Activated T-helper 1 cell treated with anti-CD3 and anti-CD28 coated beads, Interleukin-2, amount 50 U/mL, for 16 hours (primary cell): ENCODE measurements at places on chromosomes 4 and X.

DNA sequence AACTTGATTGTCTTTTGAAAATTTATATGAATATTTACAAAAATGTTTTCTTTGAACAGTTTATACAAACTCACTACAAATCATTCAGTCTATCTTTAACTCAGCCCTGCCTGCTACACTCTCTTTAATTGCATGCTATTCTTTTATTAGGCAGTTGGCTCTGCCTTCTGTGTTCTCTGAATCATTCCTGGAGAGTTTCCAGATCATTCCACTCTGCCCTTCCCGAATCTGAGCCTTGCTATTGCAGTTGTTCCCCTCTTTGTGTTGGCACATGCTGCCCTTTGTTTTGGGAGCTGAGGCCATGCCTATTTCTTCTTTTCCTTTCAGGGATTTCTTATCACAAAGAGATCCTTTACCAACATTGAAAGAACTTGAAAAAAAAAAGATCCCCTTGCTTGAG, 8.7 kb upstream of the TECRL start:
- no peak for DNase-seq

GRCh38 chr4:83686166-83686565, 150.3 kb downstream of the GPAT3 start:
- DNase-seq, result no peak

- DNase-seq, result no peak
Observed at GRCh38 chrX:69618803-69619202, 2.9 kb downstream of the EDA start.

DNA sequence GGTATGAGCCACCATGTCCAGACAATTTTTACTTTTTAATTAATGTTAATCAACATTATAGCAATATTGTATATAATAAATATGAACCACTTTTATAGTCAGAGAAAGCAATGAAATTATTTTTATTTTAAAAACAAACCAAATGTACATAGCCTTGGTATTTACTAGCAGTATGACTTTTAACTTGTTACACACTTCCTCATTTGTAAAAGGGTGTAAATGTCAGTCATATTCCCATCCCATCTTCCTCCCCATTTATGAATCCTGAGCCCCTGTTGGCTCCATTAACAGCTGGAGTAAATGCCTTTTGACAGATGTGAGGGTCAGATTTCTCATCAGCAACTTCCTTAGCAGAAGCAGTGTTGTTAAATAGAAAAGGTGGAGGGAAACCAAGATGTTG, 179.6 kb upstream of the SPRY1 start:
- no peak for DNase-seq

- DNase-seq, result no peak
Observed at GRCh38 chr4:95439896-95440295, 108.9 kb downstream of the UNC5C start.

DNA sequence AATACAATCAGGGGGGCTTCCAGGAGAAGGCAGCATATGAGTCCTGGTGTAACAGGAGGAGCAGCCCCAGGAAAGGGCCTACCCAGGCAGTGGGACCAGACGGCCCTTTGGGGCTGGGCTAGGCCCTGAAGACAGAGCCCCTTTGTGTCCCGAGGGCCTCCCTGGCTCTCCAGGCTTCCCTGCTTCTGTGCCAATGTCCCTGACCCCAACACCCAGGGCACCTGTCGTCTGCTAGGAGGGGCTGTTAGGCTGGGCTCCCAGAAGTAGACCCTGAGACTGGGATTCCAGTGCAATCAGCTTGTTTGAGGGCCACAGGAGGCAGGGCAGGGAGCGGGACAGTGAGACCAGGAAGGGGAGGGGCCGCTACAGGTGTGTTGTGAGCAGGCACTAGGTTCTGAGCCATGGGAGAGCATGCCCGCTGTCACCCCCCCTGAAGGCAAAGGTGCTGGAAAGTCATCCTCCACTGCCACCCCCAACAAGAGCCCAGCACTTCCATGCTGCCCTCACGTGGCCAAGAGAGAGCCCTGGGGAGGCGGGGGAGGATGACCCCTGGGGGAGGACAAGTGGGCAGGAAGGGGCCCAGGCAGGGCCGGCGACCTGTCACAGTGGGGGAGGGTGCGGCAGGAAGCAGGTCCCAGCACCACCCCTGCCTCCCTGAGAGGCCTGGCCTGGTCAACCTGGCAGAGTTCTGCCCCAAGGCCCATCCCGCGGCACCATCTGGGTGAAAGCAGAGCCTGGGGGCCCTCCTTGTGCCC, 64.8 kb downstream of the ADRA2C start:
- no peak for DNase-seq

- no peak for DNase-seq
Observed at GRCh38 chrX:153441296-153441695, 4.6 kb downstream of the TREX2 start.

DNA sequence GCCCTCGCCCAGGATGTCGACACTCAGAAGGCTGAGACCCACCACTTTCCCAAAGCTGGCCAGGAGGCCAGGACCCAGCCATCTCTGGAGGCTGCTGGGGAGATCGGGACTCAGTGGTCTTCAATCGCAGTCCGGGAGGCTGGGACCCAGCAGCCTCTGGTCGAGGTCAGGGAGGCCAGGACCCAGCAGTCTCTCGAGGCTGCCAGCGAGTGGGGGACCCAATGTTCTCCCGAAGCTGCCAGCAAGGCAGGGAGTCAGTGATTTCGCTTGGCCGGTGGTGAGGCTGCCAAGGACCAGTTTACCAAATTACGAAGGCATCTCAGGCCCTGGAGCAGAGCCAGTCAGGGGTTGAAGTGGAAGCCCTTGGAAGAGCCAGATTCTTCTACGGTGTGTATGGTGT, 181.6 kb downstream of the NAF1 start:
- DNase-seq, result no peak

DNA sequence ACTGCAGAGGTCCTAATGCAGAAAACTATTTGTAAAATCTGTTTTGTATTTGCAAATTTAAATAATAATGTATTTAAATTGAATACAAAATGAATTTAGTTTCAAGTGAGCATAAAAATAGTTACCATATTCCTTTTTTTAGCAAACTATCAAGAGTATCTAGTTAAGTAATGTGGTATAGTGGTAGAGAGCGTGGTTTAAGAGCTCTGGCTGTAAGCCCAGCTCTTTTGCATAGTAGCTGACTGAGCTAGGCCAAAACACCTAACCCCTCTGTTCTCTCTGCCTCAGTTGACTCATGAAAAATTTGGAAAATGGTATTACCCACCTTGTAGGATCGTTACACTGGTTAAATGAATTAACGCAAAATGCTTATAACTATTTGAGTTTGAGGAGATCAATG, 18.1 kb upstream of the ADAD1 start:
- DNase-seq, result no peak

DNA sequence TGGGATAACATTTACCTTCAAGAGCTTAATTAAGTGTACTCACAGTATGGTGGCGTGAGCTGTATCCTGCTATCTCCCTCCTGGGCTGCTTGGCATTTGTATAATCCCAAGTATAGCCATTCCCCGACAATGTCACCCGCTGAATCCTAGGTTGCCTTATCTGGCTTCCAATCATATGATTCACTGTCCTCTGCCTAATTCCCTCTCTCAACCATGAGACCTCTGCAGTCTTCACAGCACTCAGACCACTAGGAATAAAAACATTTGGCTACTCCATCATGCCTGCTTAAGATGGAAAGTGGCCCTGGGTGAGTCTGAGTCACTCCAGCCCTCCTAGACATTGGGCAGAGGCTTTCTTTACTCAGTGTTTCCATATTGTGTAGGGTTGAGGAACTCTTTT, 28.9 kb upstream of the WDFY3 start:
- DNase-seq, result no peak

DNA sequence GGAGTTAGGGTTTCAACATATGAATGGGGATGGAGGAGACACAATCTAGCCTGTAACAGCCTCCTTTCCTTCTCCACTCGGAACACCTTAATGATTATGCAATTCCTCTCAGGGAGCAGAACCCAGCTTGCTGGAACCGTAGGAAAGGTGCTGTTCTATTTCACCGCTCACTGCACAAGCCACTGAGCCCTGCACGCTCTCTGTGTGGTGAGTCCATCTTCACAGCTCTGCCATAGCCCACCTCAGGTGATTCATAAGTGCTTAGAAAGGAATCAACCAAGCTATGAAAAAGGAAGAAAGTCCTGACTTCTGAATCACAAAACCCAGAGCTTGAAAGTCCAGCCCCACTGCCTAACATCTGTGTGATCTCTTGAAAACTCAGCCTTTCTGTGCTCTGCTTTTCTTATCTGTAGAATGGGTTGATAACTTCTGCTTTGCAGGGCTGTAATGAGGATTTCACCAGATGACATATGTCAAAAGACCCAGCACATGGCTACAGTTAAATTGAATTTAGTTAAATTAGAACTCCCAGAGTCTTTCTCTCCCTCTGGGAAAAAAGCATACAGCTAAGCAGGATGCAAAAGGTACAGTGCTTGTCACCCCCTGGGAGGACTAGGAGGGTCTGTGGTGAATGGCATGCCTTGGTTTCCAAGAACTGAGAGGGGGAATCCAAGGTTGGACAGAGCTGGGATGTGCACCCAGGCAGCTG, 91.6 kb downstream of the WFS1 start:
- DNase-seq, result no peak

DNA sequence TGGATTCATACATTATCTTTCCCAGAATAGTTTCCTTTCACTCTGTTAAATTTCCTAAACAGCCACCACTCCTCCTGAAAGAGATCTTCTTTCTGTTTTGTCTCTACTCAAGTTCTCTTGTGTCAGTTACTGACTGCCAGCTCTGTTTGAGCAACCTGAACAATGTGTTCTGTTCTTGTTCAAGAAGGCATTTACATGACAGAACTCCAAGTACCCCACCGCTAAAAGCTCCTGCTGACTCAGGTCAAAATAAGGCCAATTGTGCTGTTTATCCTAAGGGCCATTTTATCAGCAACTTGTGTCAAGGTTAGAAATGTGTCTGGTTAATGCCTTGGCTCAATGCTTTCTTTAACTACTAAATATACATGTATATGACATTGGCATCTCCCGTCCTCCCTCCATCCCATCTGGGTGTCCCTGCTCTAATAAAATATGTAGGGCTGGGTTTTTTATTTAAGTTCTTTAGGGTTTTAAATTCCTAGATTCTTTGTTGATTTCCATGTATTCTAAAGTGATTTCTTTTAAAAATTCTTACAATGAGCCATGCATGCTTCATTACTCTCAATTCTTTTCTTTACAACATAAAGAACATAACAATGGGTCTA, 144.3 kb upstream of the PAQR3 start:
- no peak for DNase-seq

- no peak for DNase-seq
Observed at GRCh38 chr4:77092975-77093374, 17.2 kb upstream of the CCNI start.

DNA sequence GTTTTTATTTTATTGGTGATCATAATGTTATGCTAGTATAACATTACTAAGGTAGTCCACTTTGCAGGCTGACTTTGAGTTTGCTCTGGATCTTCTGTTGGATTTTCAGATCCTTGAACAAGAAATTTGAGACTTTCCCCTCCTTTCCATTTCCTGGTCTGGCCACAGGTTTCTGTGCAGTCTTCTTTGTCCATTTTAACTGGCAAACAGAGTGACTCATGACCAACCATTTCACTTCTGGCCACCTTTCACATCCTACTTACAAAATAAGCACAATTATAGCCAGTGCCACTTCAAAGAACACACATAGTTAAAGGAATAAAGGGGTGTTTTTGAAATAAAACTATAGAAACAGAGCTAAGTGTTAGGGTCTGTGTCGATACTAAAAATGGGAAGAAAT, 8.4 kb downstream of the ANK2 start:
- DNase-seq, result no peak
